ENCODE measurements at places on chromosomes 7 and 10. TPM values are rescaled to one million over a fixed set of nuclear protein-coding genes. Genes with fewer than 3 reads are reported as not detected.

HOXA6 gene
- total RNA-seq: not detected

MSMB gene
- not detected for total RNA-seq

TWIST1 gene
- 7.5 TPM for total RNA-seq

NKX2-3 gene
- not detected for total RNA-seq

NODAL gene
- not detected for total RNA-seq

Data from activated CD4-positive, alpha-beta T cell treated with anti-CD3 and anti-CD28 coated beads, Interleukin-2, amount 10 ng/mL, durations not matched to agents 24 days and 14 days (primary cell).